ENCODE measurements at places on chromosomes 5 and 9.

GRCh38 chr5:177328545-177329231, 17.0 kb upstream of the MXD3 start:
- DNase-seq, result no peak

DNA sequence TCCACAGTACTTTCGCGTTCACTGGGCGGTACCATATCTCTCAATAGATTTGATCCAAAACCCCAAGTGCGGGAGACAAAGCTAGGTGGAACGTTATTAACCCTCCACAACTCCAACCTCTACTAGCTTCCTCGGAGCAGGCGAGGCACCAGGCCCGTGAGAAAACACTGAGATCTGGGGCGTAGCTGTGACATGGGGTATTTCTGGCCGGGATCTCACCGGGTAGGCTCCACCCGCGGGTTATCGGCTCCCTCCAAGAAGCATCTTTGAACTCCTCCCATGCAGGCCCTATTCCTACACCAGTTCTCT, 350 bp upstream of the SLC25A46 start:
- no peak for DNase-seq

- no peak for DNase-seq
Measured at GRCh38 chr5:134113363-134113889, 1.1 kb upstream of the TCF7 start.

DNA sequence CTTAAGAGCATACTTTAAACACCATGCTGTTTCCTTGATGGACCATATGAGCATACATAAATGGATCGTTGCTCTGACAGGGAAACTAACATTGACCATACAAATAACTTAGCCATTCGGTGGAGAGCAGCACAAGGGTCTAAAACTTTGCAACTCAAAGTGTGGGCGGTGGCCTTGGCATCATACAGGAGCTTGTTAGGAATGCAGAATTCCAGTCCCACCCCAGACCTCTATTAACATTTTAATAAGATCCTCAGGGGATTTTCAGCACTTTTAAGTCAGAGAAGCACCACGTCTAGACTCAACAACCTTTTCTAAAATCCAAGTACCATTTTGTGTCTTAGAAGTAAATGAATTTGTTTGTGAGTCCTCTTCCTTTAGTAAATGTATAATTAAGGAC, 260.9 kb downstream of the EBF1 start:
- no peak for DNase-seq

DNA sequence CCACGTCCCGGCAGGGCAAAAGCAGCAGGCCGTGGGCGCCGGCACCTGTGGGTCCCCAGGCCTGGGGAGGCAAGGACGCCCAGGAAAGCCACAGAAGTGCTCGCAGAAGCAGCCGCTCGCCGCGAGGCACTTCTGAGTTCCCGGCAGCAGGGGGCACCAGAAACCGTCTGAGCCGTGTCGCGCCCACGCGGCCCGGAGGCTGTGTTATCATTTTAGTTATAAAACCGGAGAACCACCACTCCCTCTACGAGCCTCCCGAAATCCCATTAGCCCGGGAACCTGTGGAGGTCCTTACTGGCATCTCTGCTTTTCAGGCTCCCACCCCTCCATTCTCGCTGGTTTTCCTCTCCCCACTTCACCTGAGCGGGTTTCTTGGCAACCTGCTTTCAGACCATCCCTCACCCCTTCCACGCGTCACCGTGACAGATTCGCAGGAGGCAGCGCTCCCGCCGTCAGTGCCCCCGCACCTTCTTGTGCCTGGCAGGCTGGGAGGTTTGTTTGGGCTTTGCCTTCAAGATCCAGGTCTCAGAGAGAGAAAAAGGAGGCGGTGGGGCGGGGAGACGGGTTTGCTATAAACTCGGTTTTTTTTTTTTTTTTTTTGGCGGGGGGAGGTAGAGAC, 2.3 kb downstream of the GDNF start:
- no peak for DNase-seq

DNA sequence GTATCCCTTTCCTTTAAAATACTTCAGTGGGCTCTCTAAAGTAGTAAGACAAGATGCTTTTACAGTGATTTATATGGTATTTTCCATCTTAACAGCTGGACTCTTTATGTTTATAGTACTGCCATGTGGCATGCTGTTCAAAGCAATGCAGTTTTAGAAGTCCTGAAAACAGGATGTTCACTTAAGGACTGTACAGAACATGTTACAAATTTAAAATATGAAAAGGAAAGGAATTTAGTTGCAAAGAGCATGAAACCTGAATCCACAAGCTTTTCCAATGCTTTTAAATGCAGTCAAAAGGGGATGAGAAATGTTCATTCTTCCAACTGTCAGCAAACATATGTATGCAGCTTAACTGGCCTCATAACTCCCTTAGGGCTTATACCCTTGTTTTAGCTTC, 580.2 kb downstream of the EFNA5 start:
- DNase-seq, result no peak

GRCh38 chr5:73120222-73121118, at the start of gene TMEM171:
TSS of gene TMEM171 (plus strand) at chr5:73120575. CDS start at chr5:73123374, 2,799 bp downstream.
- DNase-seq, result no peak

DNA sequence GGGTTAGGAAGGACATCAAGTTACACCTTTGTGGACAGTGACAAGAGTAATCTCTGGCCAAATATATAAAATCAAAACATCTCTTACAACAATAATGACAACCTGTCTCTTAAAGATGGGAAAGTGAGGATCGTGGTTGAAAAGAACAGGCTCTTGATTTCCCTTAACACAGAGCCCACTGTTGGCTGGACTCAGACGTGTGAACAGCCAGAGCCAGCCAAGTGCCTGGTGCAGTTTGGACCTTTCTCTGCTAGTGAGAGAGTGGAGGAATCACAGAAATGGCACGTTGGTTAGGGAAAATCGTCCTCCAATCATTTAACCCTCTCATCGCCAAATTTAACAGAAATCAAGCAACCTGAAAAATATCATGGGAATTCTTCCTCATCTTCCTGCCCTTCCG, 131.3 kb downstream of the GNA14 start:
- DNase-seq, result no peak

DNA sequence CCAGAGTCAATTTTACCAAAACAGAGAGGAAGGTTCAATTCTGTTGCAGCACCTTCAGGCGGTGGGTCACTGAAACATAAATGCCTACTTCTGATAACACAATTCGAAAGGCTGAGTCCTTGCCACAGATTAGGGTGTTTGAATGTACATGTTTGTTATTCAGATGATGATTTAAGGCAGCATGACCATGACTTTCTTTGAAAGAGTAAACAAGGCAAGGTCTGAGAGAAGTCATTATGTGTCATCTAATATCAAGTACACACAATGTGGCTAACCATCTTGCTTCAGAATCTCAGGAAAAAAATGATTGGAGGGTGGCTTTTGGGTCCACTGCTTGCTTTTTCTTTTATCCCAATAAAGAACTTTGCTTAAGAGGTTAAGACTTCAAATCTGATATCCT, 457.5 kb downstream of the TAF11L14 start:
- no peak for DNase-seq

- no peak for DNase-seq
Measured at GRCh38 chr9:12771891-12772290, 2.9 kb upstream of the LURAP1L start.

DNA sequence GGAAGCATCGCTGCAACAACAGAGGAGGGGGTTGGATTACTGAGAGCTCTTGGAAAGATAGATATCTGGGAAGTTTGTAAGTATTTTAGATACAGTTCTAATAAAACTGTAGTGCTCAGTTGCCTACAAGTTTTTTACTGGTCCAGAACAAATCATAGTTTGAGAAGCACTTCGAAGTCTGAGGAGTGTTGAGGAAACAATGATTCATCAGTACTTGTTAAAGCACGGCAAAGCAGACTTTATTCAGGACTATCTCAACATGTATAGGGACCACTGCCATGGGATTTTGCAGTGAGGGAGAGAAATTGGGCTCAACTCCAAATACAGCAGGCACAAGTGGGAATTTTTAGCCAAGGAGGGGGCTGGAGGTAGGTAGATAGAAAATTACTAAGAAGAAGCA, 25.3 kb upstream of the RECK start:
- no peak for DNase-seq

DNA sequence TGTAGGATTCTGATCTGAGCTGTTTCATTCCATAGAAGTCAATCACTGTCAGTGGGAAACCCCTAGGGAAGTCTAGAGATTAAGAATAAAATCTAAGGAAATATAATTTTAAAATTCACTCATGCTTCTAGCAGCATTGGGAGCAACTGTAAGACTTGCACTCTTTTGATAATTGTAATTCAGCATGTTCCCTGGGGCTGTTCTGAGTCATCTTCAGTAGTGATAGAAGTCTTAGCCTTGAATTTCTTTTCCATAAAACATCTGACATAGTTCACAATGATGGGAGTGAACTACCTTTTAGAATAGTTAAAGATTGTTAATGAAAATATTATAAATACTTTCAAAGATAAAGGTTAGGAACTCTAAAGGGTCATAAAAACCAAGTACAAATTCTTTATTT, 935.8 kb downstream of the DTWD2 start:
- no peak for DNase-seq

Data from CD4-positive, alpha-beta T cell treated with Interleukin-6 at 100 ng/mL for 8 hours (primary cell).